ENCODE measurements at places on chromosomes 13 and 19. TPM values are rescaled to one million over a fixed set of nuclear protein-coding genes. Genes with fewer than 3 reads are reported as not detected.

- peak; percentile 73 for DNase-seq
Observed at GRCh38 chr19:6738787-6739389, 592 bp upstream of the TRIP10 start.

Gene MPND
- total RNA-seq: 19.2 TPM

Gene ZNF701
- total RNA-seq: 18.2 TPM

Gene CYP4F8
- total RNA-seq: not detected

GRCh38 chr13:98664924-98665637, 87.4 kb downstream of the SLC15A1 start:
- no peak for DNase-seq

- DNase-seq: peak; percentile 80
Observed at GRCh38 chr19:54266133-54266532, 9.1 kb upstream of the LILRB5 start.
